ELR (cell line): ENCODE measurements at places on chromosomes 16 and 17.

DNA sequence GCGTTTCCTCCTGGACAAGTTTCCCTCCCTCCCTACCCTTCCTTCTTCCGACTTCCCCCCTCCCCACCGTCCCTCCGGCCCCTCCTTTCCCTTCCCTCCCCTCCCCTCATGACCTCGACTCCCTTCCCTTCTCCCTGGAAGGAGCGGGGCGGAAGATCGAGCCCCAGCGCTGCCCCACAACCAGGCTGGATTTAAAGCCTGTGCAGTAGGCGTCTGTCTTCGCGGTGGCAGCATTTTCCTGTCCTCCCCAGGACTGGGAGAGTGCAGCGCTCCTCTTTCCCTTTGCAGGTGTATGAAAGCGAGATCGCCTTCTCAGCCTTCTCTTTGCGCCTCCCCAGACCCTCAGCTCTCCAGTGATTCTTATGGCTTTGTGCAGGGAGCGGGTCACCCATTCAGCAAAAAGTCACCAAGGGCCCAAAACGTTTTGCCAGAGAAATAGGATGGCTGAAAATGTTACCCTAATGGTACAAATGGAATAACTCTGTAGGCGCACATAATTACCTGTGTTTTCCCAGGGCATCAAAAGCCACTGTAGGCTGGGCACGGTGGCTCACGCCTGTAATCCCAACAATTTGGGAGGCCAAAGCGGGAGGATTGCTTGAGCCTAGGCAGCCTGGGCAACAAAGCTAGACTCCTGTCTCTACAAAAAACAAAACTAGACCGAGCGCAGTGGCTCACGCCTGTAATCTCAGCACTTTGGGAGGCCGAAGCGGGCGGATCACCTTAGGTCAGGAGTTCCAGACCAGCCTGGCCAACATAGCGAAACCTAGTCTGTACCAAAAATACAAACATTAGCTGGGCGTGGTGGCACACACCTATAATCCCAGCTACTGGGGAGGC is 40.8 kb downstream of the SLFN12L start:
- no peak for DNase-seq

DNA sequence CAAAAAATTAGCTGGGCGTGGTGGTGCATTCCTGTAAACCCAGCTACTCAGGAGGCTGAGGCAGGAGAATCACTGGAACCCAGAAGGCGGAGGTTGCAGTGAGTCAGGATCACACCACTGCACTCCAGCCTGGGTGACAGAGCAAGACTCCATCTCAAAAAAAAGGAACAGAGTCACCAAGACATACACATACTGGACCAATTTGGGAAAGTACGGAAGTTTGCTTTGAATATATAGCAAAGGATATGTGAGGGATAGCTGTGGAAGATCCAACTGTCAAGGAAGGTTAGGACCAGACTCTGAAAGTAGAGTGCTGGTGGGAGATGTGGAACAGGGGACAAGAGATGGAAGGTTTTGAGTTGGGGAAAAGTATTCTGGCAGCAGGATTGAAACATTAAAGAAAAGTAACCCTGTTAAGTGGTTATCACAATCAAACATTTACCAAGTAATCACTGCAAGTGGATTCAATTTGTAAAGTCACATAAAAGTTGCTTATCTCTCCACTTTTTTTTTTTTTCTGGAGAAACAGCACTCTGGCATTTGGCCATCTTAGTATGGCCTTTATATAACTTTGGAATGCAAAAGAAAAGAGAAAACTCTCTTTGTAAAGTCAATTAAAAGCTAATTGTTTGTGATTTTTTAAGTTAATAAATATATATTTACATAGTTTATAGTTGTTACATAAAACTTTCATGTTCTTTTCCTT is 259.4 kb upstream of the TBX2 start:
- no peak for DNase-seq

GRCh38 chr16:28491230-28491969 is 474 bp downstream of the CLN3 start:
- DNase-seq: peak; percentile 47

DNA sequence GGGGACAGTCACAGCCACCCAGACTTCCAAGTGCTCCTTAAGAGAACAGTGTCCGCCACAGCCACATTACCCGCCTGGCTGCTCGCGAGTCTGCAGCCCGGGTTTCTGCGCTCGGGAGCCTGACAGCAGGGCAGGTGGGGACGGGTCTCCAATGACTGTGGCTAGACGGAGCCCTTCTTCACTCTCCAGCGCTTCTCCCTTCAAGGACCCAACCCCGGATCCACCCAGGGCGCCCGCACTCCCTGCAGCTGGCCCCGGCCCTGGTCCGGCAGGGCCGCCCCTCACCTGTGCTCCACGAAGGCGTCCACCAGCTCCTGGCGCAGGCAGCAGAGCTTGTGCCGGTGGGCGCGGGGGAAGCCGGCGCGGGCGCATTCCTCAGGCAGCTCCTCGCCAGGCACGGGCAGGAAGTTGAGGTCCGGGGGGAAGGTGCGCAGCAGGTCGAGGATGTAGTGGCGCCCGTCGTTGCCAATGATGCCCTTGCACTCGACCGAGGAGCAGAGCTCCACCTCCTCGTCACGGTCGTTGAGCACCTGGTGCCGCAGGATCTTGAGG is 13.9 kb downstream of the CLUH start:
- DNase-seq: no peak

GRCh38 chr16:73052576-73052975 is 4.6 kb upstream of the ZFHX3 start:
- DNase-seq: no peak

DNA sequence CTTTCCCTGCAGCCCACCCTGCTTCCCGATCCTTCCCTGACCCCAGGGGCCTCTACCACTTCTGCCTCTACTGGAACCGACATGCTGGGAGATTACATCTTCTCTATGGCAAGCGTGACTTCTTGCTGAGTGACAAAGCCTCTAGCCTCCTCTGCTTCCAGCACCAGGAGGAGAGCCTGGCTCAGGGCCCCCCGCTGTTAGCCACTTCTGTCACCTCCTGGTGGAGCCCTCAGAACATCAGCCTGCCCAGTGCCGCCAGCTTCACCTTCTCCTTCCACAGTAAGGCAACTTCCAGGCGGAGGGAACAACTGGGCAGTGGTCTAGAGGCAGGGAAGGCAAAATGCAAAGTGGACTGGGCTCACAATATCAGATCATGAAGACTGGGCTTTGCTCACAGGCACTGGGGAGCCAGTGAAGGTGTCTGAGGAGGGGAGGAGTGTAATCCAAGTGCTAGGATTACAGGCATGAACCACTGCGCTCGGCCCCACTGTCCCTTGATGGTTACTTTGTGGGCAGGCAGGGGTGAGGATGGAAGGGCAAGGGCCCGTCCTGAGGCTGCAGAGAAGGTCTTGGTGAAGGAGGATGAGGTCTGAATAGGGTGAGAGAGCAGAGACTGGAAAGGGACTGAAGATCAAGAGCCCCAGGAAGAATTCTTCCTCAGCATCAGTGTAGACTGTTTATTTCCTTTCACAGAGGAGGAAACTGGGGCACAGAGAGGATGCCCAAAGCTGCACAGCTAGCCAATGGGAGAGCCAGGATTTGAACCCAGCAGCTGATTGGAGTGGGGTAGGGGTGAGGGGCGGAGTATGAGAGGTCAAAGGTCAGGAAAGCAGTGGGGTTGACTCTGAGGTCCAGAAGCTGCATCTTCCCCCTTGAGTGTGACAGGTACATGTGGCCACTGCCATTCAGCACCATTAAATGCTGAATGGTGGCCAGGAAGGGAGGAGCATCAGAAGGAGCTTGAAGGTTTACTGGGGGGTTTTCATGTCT is 16.5 kb upstream of the ADGRG3 start:
- no peak for DNase-seq

DNA sequence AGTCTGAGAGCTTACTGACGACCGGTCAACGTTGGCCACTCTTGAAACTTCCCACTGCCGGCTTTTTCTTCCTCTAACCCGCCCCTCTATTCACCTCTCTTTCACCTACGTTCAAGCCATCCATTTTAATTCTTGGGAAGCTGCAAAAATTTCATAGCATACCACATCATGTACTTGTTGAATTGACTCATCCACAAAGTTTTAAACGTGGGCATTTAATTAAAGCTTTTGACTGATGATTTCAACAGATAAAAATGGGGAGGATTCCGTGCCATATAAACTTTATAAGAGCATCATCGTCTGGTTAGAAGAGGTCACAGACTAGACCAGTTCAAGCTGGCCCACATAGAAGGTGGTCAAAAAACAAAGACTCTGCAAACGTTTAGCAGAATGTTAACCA is 22.5 kb downstream of the VPS53 start:
- peak; percentile 93 for DNase-seq

GRCh38 chr16:49623501-49624266 is 232.2 kb downstream of the ZNF423 start:
- no peak for DNase-seq

- no peak for DNase-seq
Measured at GRCh38 chr17:49581648-49581998, 6.0 kb downstream of the NXPH3 start.

DNA sequence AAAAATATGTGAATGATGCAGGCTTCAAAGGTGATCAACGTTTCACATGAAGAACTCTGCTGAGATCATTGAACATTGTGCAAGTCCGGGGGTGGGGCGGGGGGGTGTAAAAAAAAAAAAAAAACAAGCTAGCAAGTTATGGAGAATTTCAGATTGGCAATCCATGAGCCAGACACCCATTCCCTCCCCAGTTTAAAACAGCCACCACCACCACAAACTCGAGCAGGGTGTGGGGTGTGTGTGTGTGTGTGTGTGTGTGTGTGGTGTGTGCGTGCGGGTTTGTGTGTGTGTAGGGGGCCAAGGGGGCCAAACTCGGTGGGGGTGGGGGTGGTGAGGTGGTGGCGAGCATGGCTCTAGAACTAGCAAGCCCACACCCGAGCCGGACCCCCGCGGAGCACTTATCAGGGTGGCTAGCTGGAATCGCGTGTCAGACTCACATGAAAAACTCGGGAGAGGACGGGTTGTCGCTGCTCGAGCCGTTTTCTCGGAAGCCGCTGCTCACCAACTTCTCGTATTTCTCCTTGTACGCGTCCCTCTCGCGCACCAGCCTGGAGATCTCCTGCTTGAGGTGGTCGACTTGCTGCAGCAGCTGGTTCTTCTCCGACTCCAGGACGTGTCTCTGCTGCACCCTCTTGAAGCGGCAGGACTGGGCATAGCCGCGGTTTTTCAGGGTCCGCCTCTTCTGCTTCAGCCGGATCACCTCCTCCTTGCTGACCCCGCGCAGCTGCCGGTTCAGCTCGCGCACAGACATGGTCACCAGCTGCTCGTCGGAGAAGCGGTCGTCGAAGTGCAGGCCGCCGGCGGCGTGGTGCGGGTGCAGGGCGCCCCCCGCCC is 2.0 kb downstream of the MAF start:
- no peak for DNase-seq

DNA sequence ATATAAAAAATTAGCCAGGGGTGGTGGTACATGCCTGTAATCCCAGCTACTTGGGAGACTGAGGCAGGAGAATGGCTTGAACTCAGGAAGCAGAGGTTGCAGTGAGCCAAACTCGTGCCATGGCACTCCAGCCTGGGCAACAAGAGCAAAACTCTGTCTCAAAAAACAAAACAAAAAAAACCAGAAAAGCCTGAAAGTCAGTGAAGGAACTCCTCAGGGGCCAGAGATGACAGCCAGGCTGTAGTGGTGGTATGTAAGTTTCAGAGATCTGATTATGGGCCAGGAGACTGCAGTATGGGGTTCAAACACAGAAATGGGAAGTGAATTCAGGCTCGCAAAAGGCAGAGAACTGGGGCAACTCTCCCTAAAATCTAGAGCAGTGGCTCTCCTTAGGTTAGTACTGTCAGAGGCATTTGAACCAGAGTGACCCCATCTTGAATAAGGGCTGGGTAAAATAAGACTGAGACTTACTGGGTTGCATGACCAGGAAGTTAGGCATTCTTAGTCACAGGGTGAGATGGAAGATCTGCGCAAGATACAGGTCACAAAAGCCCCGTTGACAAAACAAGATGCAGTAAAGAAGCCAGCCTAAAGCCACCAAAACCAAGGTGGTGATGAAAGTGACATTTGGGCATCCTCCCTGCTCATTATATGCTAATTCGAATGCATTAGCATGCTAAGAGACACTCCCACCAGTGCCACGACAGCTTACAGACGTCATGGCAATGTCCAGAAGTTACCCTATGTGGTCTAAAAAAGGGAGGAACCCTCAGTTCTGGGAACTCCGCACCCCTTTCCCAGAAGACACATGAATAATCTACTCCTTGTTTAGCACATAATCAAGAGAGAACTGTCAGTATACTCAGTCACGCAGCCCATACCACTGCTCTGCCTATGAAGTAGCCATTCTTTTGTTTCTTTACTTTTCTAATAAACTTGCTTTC is 120.2 kb upstream of the XYLT1 start:
- peak; percentile 45 for DNase-seq

GRCh38 chr17:9817086-9817485 is 4.8 kb downstream of the GSG1L2 start:
- no peak for DNase-seq

- DNase-seq: peak; percentile 85
Measured at GRCh38 chr17:64418506-64419339, 28.1 kb upstream of the PECAM1 start.

DNA sequence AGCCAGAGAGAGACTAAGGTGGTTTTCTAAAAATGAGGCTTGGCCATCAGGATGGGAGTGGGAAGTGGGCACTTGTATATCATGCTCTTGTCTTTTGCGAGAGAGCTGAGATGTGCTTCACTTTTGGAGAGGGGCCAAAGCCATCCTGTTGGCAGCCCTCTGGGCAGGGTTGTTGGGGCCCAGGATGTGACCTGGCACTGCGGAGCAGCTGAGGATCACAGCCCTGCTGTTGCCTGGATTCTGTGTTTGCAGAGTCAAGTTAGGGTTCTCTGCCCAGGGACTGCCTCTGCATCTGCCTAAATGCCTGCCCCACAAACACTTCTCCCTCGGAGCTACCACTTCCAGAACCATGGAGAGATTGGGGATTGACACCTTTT is 71.2 kb downstream of the PLD6 start:
- DNase-seq: no peak
